ENCODE measurements at places on chromosomes 12 and 14. TPM values are rescaled to one million over a fixed set of nuclear protein-coding genes. Genes with fewer than 3 reads are reported as not detected.

Gene CABP1
- 0.84 TPM for total RNA-seq

Gene CLEC4E
- total RNA-seq: not detected

Gene STAC3
- 2.5 TPM for total RNA-seq

Gene ESRRB
- 1.9 TPM for total RNA-seq

DNA sequence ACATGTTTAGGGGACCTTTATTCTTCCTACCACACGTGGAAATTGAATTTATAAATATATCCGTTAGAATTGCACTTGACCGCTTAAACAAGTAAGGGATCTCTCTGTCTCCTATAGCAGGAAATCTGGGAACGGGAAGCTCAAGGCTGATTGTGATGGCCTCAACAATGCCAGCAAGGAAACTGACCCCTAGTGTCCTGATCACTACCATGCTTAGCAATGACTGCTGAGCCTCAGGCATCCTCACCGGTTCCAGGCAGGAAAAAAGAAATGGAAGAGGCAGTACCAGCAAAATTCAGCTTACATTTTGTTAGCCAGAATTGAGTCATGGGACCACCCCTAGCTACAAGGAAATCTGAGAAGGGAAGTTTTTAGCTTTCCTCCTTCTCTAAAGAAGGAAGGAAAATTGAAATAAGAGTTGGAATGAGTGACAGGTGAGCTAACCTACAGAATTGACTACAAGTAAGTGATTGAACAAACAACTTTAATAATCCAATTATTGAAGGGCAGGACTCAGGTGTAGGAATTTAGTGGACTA is 43.9 kb upstream of the AMN1 start:
- H3K36me3 ChIP-seq: no peaks in the 10 kb centered on the region
- DNase-seq: no peak
- no peak overlapping the region for H3K27ac ChIP-seq
- H3K27me3 ChIP-seq: no peaks in the 10 kb centered on the region

- peak overlapping the region; percentile 55 for H3K27ac ChIP-seq
- no peak for DNase-seq
- peak overlapping the region; percentile 78 for H3K4me3 ChIP-seq
Measured at GRCh38 chr12:27332407-27332713, 276 bp upstream of the BMAL2 start.

DNA sequence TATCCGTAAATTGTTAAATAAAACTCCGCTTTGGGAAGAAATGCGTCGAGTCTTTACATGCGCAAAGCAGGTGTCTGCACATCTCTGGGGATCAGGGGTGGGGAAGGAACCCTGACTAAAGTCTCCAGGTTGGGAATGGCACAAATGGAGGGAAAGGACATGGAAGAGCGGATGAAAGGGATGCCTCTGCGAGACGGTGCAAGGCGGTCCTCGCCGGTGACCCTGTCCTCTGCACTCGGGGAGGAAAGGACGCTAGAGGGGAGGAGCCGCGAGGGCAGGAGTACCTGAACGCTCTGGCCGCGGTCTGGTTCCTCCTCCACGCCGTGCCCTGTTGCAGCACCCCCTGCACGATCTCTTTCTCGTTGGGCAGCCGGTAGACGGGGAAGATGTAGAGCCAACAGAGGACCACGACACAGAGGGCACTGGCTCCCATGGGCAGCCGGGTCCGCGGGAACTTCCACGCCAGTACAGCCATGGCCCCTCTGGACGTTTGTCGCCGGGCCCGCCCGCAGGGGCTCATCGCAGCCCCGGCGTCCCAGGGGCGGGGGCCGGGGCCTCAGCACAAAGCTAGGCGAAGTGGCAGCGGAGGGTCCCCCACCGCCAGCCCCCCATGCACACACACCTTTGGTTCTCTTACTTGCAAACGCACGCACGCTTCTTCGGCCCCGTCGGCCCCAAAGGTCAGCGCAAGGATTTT is 646 bp downstream of the ST8SIA1 start:
- H3K4me1 ChIP-seq: no peaks in the 10 kb centered on the region
- H3K4me3 ChIP-seq: no peak overlapping the region
- no peak overlapping the region for H3K27ac ChIP-seq

- no peak for DNase-seq
- no peaks in the 10 kb centered on the region for H3K4me1 ChIP-seq
- no peaks in the 10 kb centered on the region for H3K27me3 ChIP-seq
- H3K27ac ChIP-seq: no peak overlapping the region
- H3K36me3 ChIP-seq: no peaks in the 10 kb centered on the region
Measured at GRCh38 chr14:89088530-89088929, 264.1 kb downstream of the TTC8 start.

DNA sequence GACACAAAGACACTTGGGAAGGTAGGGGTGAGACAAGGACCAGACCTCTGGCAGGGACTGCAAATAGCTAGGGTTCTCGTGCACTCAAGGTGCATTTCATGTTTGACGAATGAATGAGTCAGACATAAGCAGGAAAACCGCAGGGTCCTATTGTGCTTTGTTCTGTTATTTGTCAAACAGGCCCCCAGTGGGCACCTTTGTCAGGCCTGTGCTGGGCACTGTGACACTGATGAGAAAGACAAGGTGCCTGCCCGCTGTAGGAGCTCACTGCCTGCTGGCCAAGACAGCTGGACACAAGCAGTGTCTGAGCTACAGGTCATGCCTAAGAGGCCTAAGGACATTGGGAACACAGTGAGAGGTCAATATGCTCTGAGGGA is 2.3 kb downstream of the OTUB2 start:
- no peak overlapping the region for H3K4me3 ChIP-seq
- peak; percentile 88 for DNase-seq
- peak overlapping the region; percentile 11 for H3K27ac ChIP-seq
- peaks cover 29% of the 10 kb centered on the region for H3K4me1 ChIP-seq
- H3K27me3 ChIP-seq: no peaks in the 10 kb centered on the region

DNA sequence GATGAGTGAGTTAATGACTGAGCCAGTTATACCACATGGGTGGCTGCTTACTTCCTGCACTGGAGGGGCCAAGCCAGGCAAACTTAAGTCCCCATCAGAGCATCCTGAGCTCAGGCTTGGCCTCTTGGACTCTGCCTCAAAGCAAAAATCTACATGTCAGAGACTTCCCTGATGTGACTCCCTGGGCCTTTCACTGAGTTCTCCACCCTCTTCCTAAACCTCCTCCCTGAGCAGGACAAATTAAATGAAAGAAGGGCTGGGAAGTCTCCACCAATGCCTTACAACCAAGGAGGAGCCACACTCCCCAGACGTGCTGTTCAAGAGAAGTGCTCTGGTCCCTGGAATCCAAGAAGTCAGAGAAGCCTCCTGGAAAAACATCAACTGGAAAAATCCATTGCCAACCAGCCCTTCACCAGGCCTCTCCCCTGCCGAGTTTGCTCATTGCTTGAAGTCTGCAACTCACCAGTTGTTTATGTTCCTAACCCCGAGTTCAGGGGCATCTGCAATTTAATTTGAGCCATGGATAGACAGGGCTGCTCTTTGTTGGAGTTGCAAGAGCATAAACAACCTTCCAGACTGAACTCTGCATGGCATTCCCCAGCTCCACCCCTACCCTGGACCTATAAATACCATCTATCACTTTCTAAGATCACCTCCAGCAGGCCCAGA is 160.5 kb downstream of the ANO2 start:
- no peaks in the 10 kb centered on the region for H3K36me3 ChIP-seq
- no peaks in the 10 kb centered on the region for H3K27me3 ChIP-seq
- H3K4me1 ChIP-seq: no peaks in the 10 kb centered on the region
- no peak overlapping the region for H3K4me3 ChIP-seq
- H3K27ac ChIP-seq: no peak overlapping the region
- no peak for DNase-seq

- DNase-seq: no peak
- H3K36me3 ChIP-seq: peaks cover 23% of the 10 kb centered on the region
- no peaks in the 10 kb centered on the region for H3K27me3 ChIP-seq
- no peak overlapping the region for H3K27ac ChIP-seq
- H3K4me1 ChIP-seq: peaks cover 12% of the 10 kb centered on the region
Measured at GRCh38 chr12:57000393-57000792, 6.0 kb downstream of the ZBTB39 start.

DNA sequence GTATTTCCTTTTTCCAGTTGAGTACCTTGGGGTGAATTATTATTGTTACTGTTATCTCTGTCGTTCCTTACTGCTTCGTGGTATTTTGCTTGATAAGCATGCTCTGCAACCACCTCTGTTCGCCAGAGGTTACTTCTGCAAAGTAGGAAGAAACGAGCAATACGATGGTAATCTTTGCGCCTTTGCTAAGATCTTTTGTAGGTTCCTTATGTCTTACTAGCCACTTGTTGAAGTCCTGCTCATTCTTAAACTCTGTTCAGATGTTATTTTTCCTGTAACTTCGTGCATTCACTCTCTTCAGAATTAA is 729 bp upstream of the M6PR start:
- H3K36me3 ChIP-seq: peaks cover 11% of the 10 kb centered on the region
- peak overlapping the region; percentile 83 for H3K27ac ChIP-seq
- H3K27me3 ChIP-seq: no peaks in the 10 kb centered on the region
- H3K4me3 ChIP-seq: peak overlapping the region; percentile 70
- no peak for DNase-seq

GRCh38 chr12:10811883-10812536 is 2.0 kb upstream of the TAS2R9 start:
- H3K4me1 ChIP-seq: no peaks in the 10 kb centered on the region
- no peak for DNase-seq
- H3K4me3 ChIP-seq: no peak overlapping the region

- H3K27me3 ChIP-seq: no peaks in the 10 kb centered on the region
- H3K36me3 ChIP-seq: no peaks in the 10 kb centered on the region
- H3K4me1 ChIP-seq: no peaks in the 10 kb centered on the region
Measured at GRCh38 chr12:75361408-75361807, 26.9 kb downstream of the GLIPR1L1 start.

DNA sequence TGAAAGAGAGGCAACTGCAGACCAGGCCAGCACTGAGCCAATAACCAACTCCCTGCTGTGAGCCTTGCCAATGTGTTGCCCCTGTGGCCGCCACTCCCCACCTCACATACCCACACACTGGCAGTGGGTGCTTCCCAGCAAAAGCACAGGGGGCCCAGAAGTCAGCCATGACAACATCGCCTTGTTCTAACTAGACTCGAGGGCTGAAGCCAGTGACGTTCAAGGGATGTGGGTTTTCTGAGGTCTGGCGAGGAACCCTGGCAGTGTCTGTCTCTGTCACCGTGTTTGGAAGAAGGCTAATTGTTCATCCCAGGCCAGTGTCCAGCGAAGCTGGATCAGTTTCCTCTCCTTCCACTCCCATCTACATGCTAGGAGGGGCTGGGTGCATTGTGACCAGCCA is 311.8 kb upstream of the AMIGO2 start:
- no peaks in the 10 kb centered on the region for H3K4me1 ChIP-seq
- H3K36me3 ChIP-seq: no peaks in the 10 kb centered on the region
- DNase-seq: no peak
- H3K4me3 ChIP-seq: no peak overlapping the region
- H3K27ac ChIP-seq: no peak overlapping the region
- no peaks in the 10 kb centered on the region for H3K27me3 ChIP-seq
